ENCODE measurements at places on chromosomes 12 and 14. TPM values are rescaled to one million over a fixed set of nuclear protein-coding genes. Genes with fewer than 3 reads are reported as not detected.

- H3K27me3 ChIP-seq = no peaks in the 10 kb centered on the region
- no peak overlapping the region for H3K27ac ChIP-seq
- H3K36me3 ChIP-seq = no peaks in the 10 kb centered on the region
Measured at GRCh38 chr14:85461432-85462133, 68.4 kb upstream of the FLRT2 start.

DNA sequence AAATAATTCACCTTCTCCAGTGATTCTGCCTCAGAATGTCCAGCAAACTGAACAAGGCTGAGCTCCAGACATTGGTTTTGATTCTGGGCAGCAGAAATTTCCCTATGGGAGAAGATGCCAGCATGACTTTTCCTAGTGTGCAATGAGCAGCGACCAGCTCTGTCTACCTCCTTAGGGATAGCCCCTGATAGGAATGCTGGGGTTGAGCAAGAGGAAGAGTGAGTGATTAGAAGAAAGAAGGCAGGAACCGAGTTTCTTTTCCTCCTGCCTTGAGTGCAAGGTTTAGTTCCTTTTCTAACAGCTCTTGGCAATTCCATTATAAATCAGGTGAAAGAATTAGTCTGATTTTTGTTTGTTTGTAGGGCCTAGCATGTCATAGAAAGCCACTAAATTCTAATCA lies 379.0 kb downstream of the DAD1 start:
- ATAC-seq = no peak
- H3K4me3 ChIP-seq = no peak overlapping the region
- no peak overlapping the region for H3K27ac ChIP-seq
- no peaks in the 10 kb centered on the region for H3K36me3 ChIP-seq

DNA sequence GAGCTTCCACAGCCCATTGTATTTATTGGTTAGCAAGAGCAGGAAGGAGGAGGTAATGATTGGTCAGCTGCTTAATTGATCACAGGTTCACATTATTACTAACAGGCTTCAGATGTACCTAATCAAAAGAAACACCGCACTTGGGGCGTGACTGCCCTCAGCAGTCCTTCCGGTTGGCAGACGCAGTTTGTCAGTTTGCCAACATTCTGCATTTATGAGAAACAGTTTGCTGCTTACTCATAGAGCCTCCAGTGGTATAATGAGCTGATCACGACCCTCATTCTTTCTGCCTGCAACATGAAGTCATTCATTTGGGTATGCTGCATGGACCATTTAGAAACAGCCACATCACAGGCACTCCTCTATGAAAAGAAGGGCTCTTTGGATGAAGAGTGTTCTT lies 42.5 kb upstream of the PPM1H start:
- H3K27ac ChIP-seq = no peak overlapping the region
- ATAC-seq = no peak
- H3K4me3 ChIP-seq = no peak overlapping the region
- no peaks in the 10 kb centered on the region for H3K4me1 ChIP-seq

DNA sequence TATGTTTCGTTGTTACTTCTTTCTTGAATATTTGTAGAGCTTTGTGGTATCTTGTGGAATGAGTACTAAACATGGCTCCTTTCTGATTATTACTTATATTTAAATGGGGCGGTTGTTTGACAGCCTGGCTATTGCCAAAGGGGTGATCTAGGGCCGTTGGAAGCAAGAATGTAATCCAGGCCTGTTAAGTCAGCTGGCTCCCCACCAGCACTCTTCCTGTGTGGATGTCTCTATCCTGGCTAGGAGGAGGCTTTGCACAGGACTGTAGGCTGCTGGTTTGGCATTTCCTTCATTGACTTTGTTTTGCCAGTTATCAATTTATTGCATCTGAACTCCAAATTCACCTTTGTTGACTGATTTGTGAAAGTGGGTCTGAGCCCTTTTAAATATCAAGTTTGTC lies 5.6 kb downstream of the FAM234B start:
- no peaks in the 10 kb centered on the region for H3K36me3 ChIP-seq
- H3K4me1 ChIP-seq = peaks cover 3% of the 10 kb centered on the region
- H3K4me3 ChIP-seq = no peak overlapping the region
- H3K27me3 ChIP-seq = no peaks in the 10 kb centered on the region
- no peak for ATAC-seq

- peaks cover 32% of the 10 kb centered on the region for H3K27me3 ChIP-seq
- ATAC-seq = peak; percentile 0
- peaks cover 50% of the 10 kb centered on the region for H3K4me1 ChIP-seq
- peak overlapping the region; percentile 86 for H3K27ac ChIP-seq
- no peaks in the 10 kb centered on the region for H3K36me3 ChIP-seq
Measured at GRCh38 chr12:114683709-114684097, 272 bp downstream of the TBX3 start.

GRCh38 chr12:4238577-4238976 lies 35.0 kb upstream of the CCND2 start:
- no peak overlapping the region for H3K4me3 ChIP-seq
- H3K36me3 ChIP-seq = no peaks in the 10 kb centered on the region
- ATAC-seq = no peak
- H3K4me1 ChIP-seq = no peaks in the 10 kb centered on the region

DNA sequence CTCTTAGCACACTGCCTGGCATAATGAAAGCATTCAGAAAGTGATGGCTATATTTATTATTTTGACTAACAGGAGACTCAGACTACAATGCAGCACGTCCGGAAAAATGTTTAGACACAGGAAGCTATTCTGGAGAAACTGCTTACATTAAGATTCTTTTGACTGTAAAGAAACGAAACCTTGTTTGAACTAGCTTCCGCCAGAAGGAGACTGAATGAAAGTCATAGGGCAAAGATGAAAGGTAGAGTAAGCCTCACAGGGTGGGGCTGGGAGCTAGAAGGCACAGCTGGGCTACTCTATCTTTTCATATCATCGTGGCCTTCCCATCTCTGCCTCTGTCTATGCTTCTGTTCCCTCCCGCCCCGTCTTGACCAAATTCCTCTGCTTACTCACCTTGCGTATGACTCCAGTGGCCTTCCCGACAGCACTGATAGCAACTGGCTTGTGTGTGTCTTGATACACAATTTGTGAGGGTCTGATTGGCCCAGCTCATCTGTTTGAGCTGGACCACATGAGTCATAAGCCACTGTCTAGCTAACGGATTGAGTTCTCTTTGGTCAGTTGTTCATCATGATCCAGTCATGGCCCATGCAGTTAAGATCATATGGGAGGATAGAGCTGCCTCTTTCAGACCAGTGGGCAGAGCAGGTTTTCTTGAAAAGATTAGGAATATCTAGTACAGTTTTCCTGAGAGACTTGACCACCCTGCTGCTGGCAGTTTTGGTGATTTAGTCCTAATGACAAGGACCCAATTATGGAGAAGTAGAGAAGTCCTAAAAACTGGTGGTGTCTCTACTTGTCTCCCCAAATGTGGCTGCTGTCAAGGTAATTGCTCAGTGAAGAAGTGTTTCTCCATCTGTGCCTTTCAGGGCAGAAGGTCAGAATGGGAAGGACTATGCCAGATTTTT lies 151.5 kb upstream of the SLC38A2 start:
- no peaks in the 10 kb centered on the region for H3K27me3 ChIP-seq
- no peaks in the 10 kb centered on the region for H3K36me3 ChIP-seq
- no peak overlapping the region for H3K4me3 ChIP-seq
- ATAC-seq = no peak
- H3K4me1 ChIP-seq = peaks cover 67% of the 10 kb centered on the region
- H3K27ac ChIP-seq = peak overlapping the region; percentile 72

DNA sequence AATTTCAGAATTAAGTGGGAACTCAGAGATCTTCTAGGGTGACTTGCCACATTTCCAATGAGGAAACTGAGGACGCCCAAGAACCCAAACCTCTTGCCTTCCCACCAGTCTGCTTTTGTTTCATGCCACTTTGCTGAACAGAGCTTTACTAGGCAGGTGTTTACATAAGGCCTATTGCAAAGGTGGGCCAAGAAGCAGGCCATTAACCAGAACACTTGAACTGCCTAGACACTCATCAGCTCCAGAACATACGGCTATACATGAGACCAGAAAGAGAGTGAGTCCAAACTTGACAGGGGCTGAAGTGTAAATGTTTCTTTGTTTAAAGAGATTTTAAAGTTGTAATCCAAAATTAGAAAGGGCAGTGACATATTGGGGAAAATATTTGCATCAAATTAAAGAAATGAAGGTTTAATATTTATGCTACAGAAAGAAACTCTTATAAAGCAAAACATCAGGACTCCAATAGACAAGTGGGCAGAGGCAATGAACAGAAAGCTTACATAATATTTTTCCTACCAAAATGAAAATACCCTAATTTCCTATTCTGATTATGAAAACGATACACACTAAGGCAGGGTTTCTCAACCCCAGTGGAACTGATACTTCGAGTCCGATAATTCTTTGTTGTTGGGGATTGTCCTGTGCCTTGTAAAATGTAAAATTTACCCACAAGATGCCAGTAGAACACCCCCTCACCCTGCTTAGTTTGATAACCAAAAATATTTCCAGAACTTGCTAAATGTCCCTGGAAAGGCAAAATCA lies 11.7 kb downstream of the BATF start:
- no peak for ATAC-seq
- no peaks in the 10 kb centered on the region for H3K36me3 ChIP-seq
- no peak overlapping the region for H3K27ac ChIP-seq
- no peaks in the 10 kb centered on the region for H3K27me3 ChIP-seq
- H3K4me3 ChIP-seq = no peak overlapping the region

The BBOF1 gene
- 11.9 TPM for total RNA-seq

The SPIC gene
- total RNA-seq = not detected

The RFLNA gene
- not detected for total RNA-seq

The DDX11 gene
- 6.9 TPM for total RNA-seq

All from gastroesophageal sphincter (tissue), 4 donors.